NCI-H2081 treated with DMSO at 0.1 percent for 48 hours (cell line): ENCODE measurements at places on chromosomes 16 and 17.

GRCh38 chr16:66429290-66429962 lies 2.3 kb downstream of the BEAN1 start:
- DNase-seq, result no peak

- DNase-seq, result no peak
Observed at GRCh38 chr16:57244463-57244766, 644 bp upstream of the ARL2BP start.

DNA sequence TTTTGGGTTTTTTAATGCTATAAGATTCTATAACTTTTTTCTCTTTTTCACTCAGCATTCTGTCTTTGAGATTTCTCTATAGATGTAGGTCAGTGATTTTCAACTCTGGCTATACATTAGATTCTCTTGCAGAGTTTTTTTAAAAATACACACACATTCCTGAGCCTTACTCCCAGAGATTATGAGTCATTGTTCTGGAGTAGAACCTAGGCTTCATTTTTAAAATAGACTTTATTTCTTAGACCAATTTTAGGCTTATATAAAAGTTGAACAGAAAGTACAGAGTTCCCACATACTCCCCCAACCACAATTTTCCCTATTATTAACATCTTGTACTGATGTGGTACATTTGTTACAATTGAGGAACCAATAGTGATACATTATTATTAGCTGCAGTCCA lies 63.3 kb downstream of the CYB561 start:
- no peak for DNase-seq

DNA sequence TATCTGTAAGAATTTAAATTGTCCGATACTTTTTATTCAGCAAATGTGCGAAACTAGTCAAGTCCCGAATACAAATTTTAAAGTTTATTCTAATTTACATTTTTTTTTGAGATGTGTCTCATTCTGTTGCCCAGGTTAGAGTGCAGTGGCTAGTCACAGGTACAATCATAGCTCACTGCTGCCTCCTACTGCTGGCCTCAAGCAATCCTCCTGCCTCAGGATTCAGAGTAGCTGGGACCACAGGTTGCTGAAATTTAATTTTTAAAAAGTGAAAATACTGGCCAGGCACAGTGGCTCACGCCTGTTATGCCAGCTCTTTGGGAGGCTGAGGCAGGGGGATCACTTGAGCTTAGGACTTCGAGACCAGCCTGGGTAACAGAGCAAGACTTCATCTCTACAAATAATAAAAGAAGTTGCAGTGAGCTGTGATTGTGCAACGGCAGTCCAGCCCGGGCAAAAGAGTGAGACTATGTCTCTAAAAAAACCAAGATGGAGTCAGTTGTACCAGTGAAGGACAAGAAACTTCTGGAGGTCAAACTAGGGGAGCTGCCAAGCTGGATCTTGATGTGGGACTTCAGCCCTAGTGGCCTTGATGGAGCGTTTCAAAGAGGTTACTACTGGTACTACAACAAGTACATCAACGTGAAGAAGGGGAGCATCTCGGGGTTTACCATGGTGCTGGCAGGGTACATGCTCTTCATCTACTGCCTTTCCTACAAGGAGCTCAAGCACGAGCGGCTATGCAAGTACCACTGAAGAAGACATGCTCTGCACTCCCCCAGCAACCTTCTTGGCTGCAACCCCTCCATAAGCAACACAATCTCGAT lies 5.6 kb downstream of the POLG2 start:
- DNase-seq, result no peak

DNA sequence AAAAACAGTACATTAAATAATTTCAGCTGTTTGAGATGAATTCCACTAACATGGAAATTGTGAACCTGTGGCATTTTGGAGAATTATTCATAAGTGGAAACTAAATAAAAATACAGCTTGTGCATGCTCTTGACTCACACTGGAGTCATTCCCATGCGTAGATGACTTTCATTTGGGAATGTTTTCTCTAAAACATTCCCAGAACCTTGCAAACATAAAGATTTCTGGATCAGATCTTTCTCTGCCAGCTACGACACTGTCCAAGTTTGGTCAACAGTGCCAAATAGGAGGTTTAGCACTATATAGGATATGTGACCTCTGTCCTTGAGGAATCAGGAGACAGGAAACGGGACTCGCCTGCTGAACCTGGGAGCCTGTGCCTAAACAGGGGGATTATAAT lies 400.9 kb downstream of the SLC39A11 start:
- no peak for DNase-seq

DNA sequence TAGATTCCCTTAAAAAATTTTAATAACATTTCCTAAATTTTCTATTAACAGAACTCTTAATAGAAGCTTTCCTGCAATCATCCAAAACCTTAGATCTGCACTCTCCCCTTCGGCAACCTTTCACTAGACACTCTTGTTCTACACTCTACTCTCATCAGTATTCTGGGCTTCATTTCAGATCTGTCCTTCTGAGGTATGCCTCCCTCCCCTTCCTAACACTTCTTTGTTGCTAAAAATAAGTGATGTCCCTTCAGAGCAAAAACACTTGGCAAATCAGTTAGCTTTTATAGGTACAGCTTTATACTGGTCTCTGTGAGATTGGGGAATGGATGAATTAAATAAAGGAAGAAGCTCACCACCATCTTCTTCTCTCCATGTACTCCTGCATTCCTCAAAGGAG lies 28.2 kb upstream of the GNAO1 start:
- no peak for DNase-seq

GRCh38 chr16:57260294-57260929 lies 15.4 kb downstream of the ARL2BP start:
- DNase-seq, result no peak

DNA sequence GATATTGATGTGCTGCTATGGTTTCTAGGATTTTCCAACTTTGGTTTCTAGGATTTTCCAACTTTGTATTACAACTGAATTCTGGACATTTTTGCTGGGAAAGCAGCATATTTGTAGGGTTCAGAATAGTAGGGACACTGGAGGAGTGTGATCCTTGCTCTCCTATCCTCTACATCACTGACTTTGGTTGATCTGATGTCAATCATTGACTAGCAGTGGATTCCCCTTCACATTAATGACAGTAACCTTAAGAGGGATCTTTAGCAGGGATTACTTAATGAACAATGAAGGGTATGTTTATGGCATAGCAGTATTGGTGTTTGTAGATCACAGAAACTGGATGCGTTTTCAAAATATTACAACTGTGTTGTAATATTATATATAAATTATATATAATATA lies 67.4 kb downstream of the MAP2K4 start:
- no peak for DNase-seq

- DNase-seq, result no peak
Observed at GRCh38 chr16:50657241-50657640, 23.9 kb downstream of the SNX20 start.
